ENCODE measurements at places on chromosomes 6 and 20.

DNA sequence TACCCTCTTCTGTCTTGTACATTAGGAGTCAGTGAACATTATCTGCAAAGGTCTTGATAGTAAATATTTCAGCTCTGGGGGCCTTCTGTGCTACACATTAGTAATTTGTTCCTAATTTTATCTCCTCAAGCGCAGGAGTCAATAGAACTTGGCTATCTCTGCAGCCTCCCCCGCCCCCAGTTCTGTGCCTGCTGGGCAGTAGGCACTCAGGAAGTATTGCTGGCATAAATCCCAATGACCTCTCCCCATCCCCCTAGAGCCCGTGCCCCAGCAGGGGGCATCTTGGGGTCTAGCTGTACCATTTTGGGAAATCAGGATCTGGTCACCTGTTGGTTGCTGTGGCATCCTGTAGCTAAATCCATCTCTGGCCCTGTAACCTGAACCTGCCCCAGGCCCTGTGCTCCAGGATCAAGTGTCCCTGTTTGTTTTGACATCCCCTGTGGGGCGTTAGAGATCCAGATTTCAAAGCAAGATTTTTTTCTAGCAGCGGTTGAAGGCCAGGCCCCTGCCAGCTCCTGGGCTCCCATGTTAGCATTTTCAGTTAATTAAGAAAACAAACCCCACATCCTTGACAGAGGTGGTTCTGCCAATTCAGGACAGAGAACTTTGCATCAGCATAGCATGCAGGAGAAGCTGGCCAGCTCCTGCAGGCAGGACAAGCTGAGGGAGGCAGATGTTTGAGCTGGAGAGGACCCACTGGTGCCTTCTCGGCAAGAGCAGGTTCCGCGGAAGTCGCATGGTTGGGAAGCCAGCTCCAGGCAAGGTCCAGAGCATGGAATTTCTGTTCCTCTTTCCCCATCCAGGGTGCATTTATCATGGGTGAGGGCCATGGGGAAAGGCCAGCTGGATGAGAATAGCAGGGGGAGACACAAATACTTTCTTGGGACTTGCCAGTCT lies 32.1 kb downstream of the DAAM2 start:
- DNase-seq: no peak

GRCh38 chr6:70686548-70687133 lies 19.0 kb downstream of the SMAP1 start:
- DNase-seq: peak; percentile 33

DNA sequence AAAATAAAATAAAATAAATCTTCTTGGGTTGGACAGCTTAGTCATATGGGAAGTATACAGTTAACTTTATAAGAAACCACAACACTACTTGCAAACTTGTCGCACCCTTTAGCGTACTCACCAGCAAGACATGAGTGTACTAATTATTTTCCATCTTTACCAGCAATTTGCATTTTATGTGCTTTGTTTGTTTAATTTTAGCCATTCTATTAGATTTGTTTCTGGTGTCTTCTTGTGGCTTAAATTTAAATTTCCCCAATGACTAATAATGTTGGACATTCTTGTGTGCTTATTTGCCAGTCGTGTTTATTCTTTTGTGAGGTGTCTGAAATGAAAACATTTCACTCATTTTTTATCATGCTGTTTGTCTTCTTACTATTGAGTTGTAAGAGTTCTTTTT lies 1172.2 kb upstream of the CITED2 start:
- DNase-seq: no peak

GRCh38 chr20:57480444-57481160 lies 44.3 kb downstream of the CTCFL start:
- no peak for DNase-seq

DNA sequence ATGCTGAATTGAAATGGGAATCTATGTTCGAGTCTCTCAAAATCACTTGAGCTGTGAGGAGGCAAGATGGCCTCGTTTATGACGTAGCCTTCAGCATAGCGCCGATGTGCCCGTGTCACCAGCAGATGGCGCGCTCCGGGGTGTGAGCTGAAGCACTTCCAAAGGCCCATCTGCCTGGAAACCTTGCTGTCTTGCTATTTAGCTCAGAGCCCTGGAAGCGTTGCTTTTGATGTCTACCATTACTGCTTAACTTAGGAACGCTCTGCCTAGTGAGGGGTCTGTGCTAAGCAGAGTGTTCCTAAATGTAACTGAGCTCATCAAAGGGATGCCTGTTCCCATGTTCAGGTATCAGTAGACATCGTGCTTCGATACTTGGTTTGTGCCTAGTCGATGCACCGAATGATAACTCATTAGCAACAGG lies 67.7 kb downstream of the SYCP2L start:
- DNase-seq: no peak

GRCh38 chr6:34248198-34248726 lies 544 bp downstream of the SMIM29 start:
- no peak for DNase-seq

- peak; percentile 23 for DNase-seq
These were observed at the start of gene CRIP3 for GRCh38 chr6:43308101-43308989. CRIP3 (minus strand) TSS chr6:43308826; CDS start chr6:43308792, 34 bp downstream.

DNA sequence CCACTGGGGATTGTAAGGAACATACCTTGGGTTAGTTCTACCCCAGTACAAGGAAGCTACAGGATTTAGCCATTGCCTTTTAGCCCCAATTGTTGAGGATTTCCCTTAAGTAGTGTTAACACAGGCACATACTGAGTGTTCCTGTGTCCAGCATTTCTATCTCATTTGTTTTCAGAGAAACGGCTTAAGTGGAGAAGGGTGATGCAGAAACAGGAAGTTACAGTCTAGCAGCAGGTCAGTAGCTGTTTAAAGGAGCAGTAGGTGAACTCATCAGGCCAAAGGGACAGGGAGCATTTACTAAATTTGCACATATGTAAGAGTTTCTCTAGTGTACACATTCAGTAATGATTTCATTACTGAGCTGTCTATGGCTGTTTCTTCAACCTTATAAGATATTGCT lies 644.2 kb upstream of the GJE1 start:
- no peak for DNase-seq

DNA sequence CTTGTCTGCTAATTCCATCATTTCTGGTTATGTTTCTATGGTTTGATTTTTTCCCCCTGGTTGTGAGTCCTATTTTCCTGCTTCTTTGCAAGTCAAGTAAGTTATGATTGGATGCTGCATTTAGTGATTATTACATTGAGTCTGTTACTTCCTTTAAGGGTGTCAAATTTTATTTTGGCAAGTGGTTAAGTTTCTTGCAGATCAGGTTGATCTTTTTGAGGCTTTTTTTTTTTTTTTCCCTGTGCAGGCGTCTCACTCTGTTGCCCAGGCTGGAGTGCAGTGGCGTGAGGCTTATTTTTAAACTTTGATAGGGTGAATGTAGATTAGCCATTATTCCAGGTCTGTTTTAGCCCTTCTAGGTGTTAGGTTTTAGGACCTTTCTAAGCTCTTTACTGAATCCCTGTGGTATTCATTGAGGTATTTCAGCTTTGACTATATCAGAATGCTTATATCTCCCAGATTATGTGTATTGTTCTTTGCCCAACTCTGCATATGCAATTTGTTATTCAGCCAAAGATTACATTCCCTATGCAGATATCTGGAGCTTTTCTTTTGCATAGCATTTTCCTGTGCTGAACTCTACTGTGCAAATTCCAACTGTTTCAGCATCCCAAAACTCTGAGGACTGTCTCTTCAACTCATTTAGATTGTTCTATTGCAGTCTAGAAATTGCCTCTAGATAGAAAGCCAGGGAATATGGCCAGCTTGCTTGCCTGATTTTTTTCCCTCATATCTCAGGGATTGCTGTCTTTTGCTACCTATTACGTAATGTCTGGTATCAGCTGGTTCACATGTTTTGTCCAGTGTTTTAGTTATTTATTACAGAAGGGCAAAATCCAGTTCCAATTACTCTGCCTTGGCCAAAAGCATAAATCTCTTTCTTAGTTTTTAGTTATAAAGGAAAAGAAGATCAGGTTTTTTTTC lies 113.3 kb downstream of the AFG1L start:
- no peak for DNase-seq

GRCh38 chr6:84033523-84034451 lies at the start of gene MRAP2:
MRAP2 (plus strand) TSS chr6:84033772; CDS start chr6:84055319, 21,547 bp downstream.
- DNase-seq: peak; percentile 72

- DNase-seq: no peak
These were observed 3.6 kb downstream of the DOP1A start for GRCh38 chr6:83071023-83071422.

GRCh38 chr6:72677740-72678139 lies 55.9 kb downstream of the KCNQ5 start:
- no peak for DNase-seq

- no peak for DNase-seq
These were observed 122.4 kb downstream of the TCP11 start for GRCh38 chr6:35018746-35019145.

DNA sequence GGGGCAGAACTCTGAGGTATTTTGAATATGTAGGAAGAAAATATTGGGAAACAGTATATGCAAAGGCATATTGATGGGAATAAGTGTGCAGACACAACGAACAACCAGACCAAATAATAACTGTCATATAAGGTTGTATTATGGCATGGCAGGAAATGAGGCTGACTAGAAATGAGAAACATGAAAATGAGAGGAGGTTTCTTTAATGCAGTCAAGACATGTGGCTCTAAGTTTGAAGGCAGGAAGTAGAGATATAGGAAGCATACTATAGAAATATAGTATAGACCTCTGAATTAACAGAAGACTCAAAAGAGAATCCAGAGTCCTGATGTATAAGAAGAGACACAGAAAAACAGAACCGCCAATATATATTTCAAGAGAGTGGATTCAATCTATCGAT lies 459.7 kb upstream of the PTCHD4 start:
- DNase-seq: no peak

DNA sequence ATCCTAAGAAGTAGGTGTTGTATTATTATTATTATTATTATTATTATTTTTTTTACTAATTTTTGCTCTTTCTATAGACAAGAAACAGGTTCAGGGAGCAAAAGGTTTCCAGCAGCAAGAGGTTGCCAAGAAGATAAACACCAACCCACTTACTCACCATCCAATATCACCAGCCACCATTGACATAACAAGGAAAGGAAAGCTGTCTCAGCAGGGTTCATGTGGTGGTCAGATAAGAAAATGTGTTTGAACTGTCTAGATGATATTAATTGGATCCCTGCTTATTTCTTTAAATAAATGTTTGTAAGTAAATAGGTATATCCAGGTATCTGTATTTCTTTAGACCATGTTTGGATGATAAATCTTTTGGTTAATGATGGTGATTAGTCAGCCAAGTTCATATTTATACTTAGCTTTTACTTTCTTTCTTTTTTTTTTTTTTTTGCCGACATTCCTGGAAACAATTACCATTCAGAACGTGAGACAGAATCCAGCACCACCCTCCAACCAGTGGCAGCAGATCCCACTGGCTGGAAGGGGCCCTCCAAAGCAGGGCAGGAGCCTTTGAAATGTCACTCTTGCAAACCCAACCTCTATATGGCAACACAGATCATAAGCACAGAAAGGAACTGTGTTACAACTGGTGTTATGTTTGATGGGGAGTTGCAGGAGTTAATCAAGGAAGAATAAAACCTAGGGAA lies 139.2 kb upstream of the ECI2 start:
- DNase-seq: no peak

GRCh38 chr6:155195903-155196302 lies 67.9 kb upstream of the CLDN20 start:
- DNase-seq: no peak

DNA sequence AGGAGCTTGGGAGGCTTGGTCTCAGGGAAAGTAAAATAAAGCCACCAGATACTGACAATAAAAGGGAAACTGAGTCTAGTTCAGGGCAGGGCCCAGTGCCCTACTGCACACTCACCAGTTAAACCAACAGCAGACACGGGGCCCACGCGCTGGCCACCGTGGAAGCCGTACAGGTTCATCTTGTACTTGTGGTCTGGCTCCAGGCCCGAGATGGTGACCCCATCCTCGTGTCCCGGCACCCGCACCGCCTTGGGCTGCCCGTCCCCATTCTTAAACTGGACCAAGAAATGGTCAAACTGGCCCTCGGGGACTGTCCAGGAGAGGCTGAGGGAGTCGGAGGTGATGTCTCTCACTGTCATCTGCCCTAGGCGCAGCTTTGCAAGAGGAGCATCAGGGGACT lies 26.5 kb downstream of the CYP21A2 start:
- no peak for DNase-seq

DNA sequence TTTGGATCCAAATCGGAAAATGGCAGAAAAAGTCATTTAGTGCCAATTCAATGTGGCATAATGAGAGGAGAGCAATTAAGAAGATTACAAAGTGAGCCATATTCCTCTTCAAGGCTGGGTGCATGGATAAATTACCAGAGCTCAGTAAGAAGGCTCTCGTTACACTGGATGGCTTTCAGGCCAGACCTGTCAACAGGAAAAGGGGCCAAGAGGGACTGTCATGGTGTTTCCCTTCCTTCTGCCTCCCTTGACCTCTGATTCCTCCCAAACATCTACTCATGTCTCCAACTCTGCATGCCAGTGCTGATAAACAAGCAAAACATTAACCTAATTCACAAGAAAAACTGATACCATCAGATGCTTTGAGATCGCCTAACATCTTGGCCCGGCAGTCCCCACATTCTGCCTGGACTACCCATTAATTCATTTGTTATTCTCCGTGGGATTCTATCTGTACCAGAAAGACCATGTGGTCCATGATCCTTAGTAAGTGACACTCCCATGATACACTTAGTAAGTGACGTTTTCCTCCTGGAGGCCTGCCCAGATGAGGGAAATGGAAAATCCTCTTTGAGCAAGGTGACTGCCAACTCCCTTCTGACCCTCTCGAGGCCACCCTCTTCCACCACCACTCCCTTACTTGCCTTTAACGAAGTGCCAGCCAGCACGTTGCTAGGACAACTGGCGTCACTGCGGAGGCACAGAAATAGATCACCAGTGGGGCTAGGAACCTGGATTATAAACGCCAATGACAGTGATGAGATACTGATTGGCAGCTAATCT lies 239.2 kb downstream of the GMPR start:
- no peak for DNase-seq

DNA sequence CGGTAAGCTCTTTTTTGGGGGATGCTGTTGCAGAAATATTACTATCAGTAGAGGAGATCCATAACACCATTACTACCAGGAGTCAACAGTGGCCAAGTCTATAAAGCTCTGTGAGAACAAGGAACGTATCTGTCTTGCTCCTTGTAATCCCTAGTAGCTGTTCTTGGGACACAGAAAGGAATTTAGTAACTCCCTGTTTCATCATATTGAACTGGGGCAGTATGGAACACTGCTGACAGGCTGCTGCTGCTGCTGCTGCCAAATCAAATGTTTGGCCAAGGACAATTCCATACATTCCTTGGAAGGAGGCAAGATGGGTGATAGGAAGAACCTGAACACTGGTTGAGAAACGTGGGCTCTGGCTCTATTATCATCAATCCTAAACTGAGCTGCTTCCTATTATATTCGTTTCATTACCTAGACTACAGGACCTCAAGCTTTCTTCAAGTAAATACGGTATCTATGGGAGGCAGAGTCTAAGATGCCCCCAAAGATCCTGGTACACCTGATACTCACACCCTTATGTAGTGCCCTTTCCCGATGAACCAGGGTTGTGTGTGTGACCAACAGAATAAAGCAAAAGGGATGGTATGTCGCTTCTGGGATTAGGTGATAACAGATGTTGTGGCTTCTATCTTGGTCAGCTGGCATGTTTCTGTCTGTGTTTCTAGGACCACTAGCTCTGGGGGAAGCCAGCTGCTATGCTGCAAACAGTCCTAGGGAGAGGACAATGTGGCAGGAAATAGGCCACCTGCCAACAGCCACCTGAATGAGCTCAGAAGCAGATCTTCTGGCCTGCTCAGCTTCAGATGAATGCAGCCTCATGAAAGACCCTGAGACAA lies 39.5 kb downstream of the ELOVL5 start:
- DNase-seq: peak; percentile 24

GRCh38 chr6:54262971-54263370 lies 45.3 kb upstream of the TINAG start:
- DNase-seq: no peak

All from NCI-H774 (cell line).